ENCODE measurements at places on chromosomes 6 and 20. TPM values are rescaled to one million over a fixed set of nuclear protein-coding genes. Genes with fewer than 3 reads are reported as not detected.

DNA sequence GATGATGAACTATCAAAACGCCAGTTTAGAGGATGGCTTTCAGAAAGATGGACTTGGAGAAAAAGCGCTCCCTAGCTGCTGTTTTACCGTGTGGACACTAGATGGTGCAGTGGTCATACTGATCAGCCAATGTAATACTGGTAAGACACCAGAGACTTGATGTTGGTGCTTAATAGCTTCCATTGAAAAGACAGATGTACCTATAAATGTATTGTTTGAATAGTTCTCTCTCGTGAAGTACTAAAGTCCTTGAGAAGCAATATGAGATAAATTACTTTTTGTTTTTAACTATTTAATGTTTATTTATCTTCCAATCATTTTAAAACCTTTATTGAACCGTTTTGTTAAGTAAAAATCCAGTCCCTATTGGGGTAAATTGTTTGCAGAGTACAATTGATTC lies 63.9 kb upstream of the FUCA2 start:
- peak; percentile 74 for DNase-seq

GRCh38 chr6:134628154-134628553 lies 310.2 kb upstream of the SGK1 start:
- no peak for DNase-seq

DNA sequence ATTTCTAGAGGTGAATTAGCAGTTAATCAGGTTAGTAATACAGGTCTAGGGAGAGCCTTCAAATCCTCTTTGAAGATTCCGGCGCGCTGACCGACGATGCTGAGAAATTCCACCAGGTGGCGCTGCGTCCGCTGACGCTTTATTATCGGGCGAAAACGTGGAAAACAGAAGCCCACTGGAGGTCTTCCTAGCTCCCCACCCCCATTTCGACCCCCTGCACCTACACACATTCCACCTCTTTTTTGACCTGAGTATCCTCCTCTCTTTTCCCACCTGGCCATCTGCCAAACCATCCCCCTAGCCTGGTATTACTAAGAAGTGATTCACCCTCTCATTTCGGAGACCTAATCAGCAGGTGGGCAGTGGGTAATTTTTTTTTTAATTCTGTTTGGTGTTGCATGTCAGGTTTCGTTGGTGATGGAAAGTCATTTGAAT lies 65.4 kb upstream of the RIN2 start:
- peak; percentile 51 for DNase-seq

- peak; percentile 27 for DNase-seq
Measured at GRCh38 chr6:144252259-144252658, 32.9 kb upstream of the UTRN start.

DNA sequence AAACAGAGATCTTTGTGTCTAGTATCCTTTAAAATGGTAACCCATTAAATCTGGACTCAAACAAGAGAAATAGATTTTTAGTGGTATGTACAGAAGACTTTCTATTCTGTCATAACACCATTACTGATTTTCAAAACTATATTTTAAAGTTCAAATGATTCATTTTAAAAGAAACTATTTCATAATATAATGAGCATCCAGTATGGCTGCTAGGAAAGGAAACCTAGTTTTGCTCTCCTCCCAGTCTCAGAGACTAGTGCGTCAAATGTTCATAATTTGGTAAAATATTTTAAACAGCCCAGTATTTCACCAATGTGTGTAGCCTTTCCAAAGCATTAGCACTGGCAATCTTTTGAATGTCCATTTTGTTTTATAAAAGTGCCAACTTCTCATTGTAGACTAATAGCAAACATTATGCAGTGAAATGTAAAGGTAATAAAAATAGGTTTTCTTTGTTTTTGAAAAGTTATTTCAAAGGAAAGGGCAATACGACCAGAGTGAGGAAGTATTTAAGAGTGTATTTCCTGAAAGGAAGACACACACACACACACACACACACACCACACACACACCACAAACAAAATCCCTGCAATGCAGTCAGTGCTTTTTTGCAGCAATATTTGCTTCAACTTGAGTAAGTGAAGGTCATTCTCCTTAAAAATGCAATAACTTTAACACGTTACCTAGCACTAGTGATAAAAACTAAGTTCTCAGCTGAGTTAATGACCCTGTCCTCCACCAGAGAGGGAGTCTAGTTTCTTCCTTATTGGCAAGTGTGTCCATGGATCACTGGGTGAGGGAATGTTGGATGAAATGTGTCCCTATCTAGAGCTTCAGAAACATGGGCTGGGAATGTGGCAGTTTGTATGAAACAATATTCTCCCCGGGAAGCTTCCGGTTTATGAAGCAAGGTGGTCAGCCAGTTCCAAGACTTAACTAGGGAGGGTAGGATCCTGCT lies 4.6 kb downstream of the PPP1R3G start:
- no peak for DNase-seq

GRCh38 chr20:63322146-63322932 lies 29.4 kb downstream of the COL20A1 start:
- no peak for DNase-seq

- DNase-seq = no peak
Measured at GRCh38 chr20:32479012-32479411, 106.1 kb downstream of the NOL4L start.

- DNase-seq = no peak
Measured at GRCh38 chr6:150698391-150698790, 98.7 kb downstream of the PLEKHG1 start.

DNA sequence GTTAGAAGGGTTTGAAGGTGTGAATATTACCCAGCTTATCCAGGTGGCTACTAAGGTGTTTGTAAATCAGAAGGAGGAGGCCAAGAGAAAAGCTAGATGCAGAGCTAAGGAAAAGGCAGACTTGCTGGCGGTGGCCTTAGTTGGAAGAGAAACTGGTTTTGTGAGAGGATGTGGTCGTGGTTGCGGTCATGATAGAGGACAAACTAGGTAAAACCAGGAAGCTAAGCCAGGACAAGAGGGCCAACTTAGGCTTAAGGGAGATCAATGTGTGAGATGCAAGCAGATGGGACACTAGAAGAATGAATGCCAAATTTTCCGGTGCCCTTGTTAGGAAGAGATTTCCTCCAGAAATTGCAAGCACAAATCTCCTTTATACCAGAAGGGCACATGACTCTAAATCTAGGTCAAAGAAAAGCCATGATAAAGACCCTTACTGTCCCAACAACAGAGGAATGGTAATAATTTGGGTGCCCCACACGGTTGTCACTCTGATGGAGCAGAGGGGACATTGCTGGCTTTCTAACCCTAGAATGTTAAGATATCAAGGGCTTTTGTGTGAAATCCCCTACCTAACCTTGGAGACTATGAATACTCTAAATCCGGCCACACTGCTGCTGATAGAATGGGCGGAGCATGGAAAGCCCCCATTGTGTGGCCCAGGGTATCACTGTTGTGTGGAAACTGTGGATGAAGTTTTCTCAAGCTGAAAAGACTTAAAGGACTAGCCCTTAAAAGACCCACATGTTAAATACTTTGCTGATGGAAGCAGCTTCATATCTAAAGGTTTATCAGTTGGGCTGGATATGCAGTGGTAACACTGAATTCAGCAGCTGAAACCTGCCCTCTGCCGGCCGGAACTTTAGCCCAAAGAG lies 7.8 kb downstream of the IL22RA2 start:
- no peak for DNase-seq

DNA sequence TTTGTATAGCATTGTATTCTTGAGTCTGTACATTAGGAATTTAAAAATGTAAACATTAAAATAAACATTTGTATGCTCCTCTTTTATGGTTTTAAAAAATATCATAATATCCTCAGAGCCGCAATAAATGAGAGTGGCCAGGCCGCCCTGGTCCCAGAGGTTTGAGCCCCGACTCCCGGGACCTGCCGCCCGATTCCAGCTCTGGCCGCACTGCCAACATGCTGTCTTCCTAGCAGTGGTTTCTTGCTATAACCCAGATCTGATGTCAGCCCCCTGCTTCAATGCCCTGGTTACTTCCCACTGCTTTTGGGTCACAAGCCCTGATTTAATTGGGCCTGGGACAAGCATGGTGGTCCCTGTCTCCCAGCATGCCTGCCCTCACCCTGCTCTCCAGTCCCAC lies 5.4 kb upstream of the ARID1B start:
- no peak for DNase-seq

DNA sequence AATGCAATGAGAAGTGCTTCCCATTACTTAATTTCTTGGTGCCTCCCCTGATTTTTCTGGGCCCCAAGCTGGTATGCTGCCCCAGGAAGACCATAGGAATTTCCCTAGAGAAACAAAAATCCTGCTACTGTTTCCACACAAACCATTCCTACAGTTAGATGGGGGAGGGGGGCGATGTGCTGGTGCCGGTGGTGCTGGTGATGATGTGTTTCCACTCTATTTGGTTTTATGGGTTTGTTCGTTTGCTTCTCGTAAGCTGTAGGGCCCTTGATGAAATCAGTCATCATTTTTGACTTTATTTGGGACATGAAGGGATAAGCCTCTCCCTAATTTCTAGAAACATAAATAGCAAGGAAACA lies 105.1 kb downstream of the MKKS start:
- no peak for DNase-seq

DNA sequence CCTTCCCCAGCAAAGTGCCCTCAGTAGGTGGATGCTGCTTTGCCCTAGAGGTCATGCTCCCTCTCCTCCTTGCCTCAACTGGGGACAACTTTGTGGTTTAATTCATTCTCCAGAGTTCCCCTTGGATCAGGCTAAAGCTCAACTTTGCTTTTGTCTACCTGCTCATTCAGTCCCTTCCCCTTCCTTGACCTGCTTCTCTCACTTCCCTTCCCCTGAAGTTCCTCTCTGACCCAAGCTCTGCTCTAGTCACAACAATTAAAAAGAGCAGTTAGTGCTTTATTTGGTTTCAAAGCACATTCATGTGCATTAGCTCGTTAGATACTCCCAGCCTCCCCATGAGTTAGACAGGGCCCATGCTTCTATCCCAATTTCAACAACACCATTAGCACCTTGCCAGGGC lies 71.3 kb downstream of the DZANK1 start:
- DNase-seq = no peak

DNA sequence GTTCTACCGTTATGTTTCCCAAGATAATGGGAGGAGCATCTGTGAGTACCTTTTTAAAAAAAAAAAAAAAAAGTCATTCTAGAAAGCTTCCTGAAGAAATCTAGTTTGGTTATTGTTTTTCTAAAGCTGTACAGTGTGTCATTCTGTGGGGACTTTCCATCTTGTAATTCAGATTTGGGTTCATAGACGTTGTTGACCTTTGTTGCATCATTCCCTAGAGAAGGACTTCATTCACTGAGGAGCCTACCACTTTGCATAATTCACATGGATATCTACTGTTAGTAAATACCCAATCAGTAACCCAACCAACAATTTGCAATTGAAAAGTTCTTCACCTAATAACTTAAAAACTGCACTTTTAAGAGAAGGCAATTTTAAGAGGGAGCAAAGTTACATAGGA lies 60.1 kb downstream of the RPP40 start:
- DNase-seq = no peak

DNA sequence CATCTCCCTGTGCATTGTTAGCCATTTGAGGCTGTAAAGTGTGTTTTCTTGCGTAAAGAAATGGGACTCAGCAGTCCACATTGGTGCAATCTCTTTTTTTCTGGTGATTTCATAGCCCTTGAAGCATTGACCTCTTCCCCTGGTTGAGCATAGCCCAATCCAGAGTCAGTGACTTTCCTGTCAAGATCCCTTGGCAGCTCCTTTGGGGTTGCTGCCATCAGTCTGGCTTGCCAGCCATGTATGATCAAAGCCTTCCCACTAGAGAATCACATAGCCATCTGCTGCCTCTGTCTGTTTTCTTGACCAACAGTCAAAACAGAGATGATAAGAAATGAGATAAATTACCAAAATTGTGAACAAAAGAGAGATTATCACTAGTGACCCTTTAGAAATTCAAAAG lies 19.6 kb downstream of the HLA-A start:
- no peak for DNase-seq

- no peak for DNase-seq
Measured at GRCh38 chr6:36621371-36621855, 27.3 kb downstream of the SRSF3 start.

DNA sequence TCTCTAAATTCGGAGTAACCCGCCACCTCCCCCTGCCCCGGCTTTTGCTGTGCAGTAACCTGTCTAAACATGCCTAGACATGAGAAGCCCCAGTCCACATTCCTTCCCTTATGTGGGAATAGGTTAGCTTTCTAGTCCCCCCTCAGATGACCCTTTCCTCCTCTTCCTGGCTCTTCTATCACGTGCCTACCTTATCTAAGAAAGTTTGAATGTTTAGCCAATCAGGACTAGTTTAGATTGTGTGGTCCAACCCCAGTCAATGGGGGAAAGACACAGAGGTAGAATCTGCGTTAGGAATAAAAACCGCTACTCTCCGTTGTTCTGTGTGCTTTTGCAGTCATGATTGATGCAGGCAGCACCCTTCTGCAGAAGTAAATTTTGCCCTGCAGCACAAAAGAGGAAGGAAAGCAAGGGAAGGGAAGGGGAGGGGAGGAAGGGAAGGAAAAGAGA lies 69.0 kb upstream of the CD93 start:
- DNase-seq = no peak

GRCh38 chr20:20903773-20904500 lies 191.5 kb upstream of the RALGAPA2 start:
- no peak for DNase-seq

GRCh38 chr6:130009146-130009545 lies 9.2 kb upstream of the L3MBTL3 start:
- no peak for DNase-seq

GRCh38 chr6:93418033-93418407 lies 1.3 kb downstream of the EPHA7 start:
- DNase-seq = no peak

GRCh38 chr20:43408848-43409576 lies 48.7 kb upstream of the SRSF6 start:
- peak; percentile 30 for DNase-seq

DNA sequence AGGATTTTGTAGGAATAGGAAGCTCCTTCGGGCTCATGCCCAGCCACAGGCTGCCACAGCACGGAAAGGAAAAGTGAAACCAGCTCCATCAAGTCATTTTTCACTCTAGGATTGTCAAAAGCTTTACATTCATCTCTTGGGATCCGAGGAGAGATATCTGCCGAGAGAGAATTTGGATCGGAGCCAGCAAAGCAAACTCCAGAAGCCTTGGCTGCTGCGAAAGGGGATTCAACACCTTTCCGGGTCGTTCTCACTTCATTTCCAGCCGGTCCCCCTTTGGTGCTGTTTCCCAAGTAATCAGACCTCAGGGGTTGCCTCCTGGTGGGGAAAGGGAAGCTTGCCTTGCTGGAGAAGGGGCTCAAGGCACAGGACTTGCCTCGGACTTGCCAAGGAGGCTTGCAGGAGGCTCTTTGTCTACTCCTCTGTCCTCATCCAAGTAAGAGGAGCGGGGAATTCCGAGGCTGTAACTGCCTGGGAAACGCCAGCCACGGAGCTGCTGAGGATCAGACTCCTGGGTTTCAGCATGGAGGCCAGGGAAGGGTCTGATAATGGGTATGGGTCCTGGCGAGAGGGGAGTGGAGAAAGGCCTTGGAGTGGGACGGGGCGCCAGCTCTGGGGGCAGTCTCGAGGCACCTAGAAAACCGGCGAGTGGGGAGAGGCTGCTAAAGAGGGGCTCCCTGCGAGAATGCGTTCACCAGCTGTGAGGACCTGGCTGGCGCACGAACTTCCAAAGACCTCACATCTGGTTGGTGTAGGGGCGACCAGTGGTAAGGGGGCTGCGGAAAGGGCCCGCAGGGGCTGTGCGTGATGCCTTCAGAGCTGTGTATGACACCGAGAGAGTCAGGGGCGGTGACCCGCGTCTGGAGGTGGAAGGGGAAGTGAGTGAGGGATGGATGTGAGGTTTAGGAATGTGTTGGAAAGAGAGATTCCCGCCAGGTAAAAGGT lies 702 bp downstream of the ETV7 start:
- DNase-seq = peak; percentile 53

The MPIG6B gene
- not detected for total RNA-seq

The TMEM200A gene
- 0.32 TPM for total RNA-seq

The WFDC6 gene
- not detected for total RNA-seq

The C20orf173 gene
- total RNA-seq = not detected

The CAGE1 gene
- not detected for total RNA-seq

The SYCP2 gene
- 0.71 TPM for total RNA-seq
